Right renal pelvis (tissue), 4 donors: ENCODE measurements at places on chromosomes 11 and 22.

DNA sequence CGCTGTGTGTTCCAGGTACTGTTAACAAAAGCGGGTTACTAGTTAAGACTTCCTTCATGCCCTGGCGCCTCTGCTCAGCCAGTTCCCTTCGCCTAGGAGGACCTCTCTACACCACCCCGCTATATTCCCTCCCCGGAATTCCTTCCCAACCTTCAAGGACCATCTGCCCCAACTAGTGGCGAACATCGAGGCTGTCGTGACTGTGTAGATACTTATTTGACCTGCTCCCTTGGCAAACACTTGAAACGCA lies 450 bp upstream of the BCL2L13 start:
- no peak for DNase-seq

DNA sequence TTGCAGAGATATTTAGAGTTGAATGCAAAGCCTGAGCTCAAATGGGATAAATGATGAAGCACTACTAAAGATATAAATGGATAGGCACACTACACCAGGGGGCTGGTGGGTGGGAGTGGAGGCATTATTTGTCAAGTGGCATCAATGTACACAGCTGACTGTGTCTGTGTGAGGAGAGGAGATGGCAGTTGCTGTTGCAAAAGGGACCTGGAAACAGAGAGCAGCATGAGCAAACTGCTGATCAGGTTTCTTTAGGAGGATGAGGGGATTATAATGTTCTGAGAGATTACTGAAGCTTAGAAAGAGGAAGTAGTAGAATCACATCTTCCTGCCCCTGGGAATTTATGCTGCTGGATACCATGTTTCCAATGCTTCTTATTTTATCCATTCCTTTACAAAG lies 39.4 kb upstream of the LIN7C start:
- DNase-seq = no peak

- no peak for DNase-seq
Observed at GRCh38 chr11:17383461-17383860, 5.0 kb downstream of the KCNJ11 start.

- no peak for DNase-seq
Observed at GRCh38 chr22:23514322-23515038, 65.6 kb downstream of the IGLL1 start.

DNA sequence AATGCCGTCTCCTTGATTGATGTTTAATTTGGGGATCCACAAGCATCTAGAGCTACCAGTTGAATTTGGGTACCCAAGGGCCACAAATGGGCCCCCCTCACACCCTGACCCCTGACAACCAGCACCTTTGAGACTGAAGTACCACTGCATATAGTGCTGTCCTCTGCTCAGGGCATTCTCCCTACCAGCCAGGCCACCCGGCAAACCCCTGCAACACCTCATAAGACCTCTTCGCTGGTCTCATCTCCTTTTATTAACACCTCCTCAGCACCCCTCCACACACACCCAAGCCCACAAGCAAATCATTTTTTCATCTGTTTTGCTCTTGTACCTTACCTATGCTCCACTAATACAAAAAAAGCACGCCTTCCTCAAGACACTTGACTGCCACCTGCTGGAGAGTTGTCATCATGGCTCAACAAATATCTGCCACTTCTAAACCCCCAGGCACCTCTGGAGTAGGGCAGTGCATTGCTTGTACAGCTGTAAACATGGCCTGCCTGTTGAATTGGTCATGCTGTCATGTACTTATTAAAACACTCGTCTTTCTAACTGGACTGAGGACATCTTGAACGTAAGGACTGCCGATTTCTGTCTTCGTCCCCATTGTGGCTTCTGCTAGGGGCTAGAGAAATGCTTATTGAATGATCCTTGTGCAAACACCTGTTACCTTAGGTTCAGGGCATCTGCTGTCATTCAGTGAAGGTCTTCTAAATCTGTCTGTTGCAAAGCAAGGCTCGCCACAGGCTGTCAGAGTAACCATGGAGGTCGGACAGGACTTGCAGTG lies 66.5 kb downstream of the BMAL1 start:
- peak; percentile 75 for DNase-seq

- no peak for DNase-seq
Observed at GRCh38 chr11:94241896-94242295, 62.5 kb upstream of the IZUMO1R start.

DNA sequence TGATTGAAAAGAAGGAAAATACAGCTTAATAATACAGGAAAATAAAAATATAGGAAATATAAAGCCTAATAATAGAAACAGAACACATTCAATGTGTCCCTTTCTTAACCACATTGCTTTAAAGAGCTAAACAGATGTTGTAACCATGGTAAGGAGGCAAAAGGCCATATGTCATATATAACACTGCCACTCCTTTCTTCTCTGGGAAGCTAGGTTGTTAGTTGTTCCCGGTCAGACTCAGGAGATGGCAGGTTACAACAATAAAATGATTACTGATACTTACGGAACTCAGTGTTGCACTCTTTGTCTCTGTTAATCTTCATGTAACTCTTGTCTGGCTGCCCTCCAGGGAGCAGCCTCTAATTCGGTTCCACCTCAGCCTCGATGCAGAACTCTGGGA lies 134.7 kb upstream of the PGR start:
- no peak for DNase-seq
